ENCODE measurements at places on chromosomes 13 and 19.

- no peak for DNase-seq
These were observed 22.2 kb upstream of the FRY start for GRCh38 chr13:32009362-32009761.

GRCh38 chr19:6402837-6403608, 10.1 kb upstream of the GTF2F1 start:
- DNase-seq, result no peak

GRCh38 chr19:52533901-52534300, 6.4 kb downstream of the ZNF808 start:
- no peak for DNase-seq

DNA sequence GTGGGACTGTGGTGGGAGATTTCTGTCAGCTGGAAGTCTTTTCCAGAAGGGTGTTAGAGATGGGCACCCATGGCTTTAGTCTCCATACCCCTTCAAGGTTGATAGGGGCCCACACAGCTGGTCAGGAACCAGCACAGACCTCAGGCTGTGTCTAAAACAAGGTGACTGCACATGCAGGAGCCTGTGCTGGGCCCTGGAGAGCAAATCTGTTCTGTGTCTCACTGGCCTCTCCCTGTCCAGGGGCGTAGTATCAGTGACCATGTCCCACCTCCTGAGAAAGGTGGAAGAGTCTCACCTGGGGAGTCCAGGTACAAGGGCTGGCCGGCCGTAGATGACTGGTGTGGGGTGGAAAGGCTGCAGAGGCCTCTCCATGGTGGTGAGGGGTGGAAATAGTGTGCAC, 19.4 kb downstream of the ZNF175 start:
- DNase-seq, result no peak

- DNase-seq, result no peak
These were observed 41.5 kb downstream of the URI1 start for GRCh38 chr19:29983568-29983967.

GRCh38 chr13:113432506-113433270, 20.6 kb downstream of the ADPRHL1 start:
- DNase-seq, result no peak

- no peak for DNase-seq
These were observed 8.2 kb downstream of the KLHL26 start for GRCh38 chr19:18645035-18645511.

- DNase-seq, result no peak
These were observed 12.1 kb downstream of the MIR17HG start for GRCh38 chr13:91359631-91360030.

GRCh38 chr19:50567882-50568727, at the start of gene LRRC4B:
TSS of gene LRRC4B (minus strand) at chr19:50568435. CDS start at chr19:50548838, 19,597 bp downstream.
- DNase-seq, result no peak

DNA sequence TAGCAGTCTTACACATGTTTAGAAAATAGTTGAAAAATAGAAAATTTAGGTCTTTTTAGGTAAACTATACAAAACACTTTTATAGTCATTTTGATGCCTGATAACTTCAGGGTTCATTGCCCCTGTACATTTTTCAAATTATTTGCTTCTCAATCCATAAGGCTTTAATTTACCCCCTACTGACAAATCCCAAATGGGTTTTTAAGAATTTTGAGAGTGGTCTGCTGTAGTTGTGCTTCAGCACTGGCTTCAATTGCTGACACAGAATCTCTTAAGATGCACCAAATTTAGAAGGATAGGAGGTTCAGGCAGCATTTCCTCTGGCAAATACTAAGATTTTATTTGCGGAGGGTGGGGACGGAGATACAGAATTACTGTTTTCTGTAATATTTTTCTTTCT, 89.4 kb downstream of the PCCA start:
- DNase-seq, result no peak

DNA sequence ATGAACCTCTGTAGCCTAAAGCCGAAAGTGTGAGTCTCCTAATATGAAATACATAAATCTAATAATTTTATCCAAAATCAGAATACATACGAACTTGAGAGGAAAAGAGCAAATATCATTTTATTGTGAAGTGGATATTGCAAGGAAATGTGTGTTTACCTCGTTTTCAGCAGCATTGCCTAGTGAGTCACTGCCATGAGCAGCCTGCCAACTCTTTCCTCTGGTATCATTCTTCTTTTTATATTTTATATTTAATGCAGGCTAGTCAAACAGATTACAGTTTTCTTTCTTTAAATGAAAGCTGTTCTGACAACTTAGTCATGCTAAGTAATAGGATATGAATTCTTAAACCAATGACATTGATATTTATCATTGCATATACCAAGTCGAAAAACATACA, 44.2 kb downstream of the EDNRB start:
- no peak for DNase-seq

- no peak for DNase-seq
These were observed 1.7 kb downstream of the SOX1 start for GRCh38 chr13:112068540-112069060.

DNA sequence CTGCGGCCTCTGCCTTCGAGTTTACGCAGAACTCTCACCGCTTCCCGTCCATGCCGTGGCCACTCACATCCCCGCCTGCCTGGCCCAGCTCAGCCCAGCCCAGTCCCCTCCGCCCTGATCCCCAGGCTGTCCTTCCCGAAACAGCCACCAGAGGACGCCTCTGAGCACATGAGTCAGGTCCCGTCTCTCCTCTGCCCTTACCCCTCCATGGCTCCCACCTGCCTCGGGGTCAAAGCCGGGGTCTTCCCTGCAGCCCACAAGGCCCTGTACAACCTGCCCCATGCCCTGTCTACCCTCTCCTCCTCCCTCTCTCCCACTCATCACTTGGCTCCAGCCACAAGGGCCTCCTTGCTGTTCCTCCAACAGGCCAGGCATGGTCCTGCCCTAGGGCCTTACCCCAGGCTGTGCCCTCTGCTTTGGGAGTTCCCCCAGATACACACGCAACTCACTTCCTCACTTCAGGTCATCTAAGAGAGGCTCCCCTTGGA, 8.1 kb upstream of the SEMA6B start:
- peak; percentile 45 for DNase-seq

- DNase-seq, result no peak
These were observed 21.8 kb downstream of the SAMD4B start for GRCh38 chr19:39363901-39364457.

- no peak for DNase-seq
These were observed 4.3 kb downstream of the HRC start for GRCh38 chr19:49150944-49151243.

GRCh38 chr19:13887018-13887436, 10.1 kb downstream of the NANOS3 start:
- no peak for DNase-seq

- DNase-seq, result no peak
These were observed 1.3 kb downstream of the PRKD2 start for GRCh38 chr19:46715620-46715974.

All from activated CD4-positive, alpha-beta T cell treated with anti-CD3 and anti-CD28 coated beads for 24 hours (primary cell).